Activated CD4-positive, alpha-beta T cell treated with anti-CD3 and anti-CD28 coated beads, Interleukin-2, amount 50 U/mL, for 24 hours (primary cell): ENCODE measurements at places on chromosomes 2 and 18.
A peak's percentile ranks its signal among the peaks of the same experiment; 100 is the strongest.

DNA sequence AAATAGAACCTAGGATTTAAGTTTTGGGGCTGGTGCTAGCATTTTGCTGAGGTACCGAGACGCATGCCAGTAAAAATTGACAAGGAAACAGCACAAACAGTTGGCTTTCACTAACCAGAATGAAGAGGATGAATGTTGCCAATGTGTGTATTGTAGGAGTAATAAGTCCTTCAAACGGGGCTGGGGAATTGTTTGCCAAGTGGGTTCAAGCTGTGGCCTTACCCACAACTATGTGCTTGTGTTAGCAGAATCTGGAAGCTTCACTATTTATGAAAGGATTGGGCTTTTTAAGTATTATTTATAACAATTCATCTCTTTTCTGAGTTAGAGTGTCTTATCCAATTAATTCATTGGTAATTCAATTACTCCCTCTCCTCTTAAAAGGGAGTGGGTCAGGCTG, 15.0 kb upstream of the KIF5C start:
- no peak for DNase-seq

GRCh38 chr2:55934337-55934736, 10.8 kb upstream of the EFEMP1 start:
- no peak for DNase-seq

GRCh38 chr2:117212562-117212961, 601.9 kb upstream of the DDX18 start:
- DNase-seq: no peak

GRCh38 chr18:58183226-58183625, 139.2 kb downstream of the NEDD4L start:
- DNase-seq: no peak

- DNase-seq: no peak
These were observed 361.8 kb upstream of the MEIS1 start for GRCh38 chr2:66073172-66073571.

DNA sequence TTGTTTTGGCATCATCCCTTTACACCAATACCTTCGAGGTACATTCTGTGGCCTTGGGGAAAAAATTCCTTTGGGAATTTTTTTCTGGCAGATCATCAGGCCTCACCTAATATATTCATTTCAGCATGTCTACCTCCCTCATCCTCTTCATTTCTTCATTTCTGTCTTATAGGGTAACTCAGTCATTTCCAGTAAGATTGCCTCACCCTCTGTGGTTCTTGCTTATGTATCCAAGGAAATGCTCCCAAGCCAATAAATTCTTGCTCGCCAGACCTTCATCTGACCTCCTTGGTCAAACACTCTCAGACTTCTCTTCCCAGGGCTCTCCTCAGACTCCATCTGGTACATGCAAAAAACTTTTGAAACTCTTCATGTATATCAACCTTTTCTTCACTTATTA, 265.6 kb downstream of the TMX3 start:
- no peak for DNase-seq

- DNase-seq: no peak
These were observed 217.5 kb downstream of the GPD2 start for GRCh38 chr2:156653675-156654074.

DNA sequence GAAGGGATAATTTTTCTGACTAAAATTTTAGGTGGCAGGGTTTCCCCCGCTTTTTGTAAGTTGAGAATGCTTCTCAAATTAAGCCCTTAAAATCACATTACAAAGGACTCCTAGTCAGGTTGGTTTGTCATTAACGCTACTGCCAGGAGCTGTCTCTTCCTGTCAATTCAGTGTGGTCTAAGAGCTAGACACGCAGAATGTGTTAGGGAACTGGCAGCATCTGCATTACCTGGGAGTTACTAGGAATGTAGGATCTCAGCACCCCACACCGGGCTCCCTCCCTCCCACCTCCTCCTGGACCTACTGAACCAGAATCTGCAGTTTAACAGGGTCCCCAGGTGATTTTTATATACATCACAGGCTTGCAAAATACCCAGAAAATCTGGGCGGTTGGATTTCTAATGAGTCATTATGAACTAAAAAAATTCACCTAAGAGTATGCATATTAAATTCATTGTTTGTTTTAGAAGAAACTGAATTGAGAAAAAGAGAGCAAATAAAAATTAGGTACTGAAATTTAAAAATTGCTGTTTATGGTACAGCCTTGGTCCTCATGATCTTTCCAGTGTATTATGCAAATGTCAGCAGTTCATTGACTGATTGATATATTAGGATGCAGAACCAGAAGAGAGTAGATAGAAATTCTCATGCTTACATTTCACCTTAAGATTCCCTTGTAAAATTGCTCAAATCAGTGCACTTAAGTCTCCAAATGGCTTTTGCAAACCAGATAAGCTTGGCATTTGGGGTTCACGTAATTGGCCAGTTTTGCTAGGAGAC, 130.9 kb upstream of the ITGA6 start:
- no peak for DNase-seq

DNA sequence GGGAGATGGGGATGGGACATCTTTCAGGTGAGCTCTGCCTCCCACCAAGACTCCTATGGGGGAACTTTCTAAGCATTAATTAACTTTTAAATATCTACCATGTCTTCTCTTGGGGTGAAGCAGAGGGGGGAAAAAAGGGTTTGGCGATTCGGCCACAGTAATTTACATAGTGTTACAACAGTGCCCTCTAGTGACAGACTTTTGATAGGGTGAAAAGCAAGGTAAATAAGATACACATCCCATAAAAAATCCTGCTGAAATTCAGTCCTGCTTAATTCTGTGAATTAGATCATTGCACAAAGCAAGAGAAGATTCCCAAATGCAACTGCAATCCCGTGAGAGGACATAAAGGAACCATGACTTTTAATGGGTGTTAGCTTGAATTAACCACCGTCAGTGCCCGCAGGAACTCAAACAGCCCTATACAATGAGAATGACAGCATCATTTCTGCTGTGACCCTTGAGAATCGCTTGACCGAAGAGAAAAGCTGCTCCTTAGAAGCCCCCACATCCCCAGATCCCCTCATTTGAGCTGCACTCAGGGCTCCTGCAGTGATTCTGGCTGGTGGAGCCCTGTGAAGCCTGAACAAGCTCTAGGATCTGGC, 32.8 kb downstream of the FAM124B start:
- peak; percentile 30 for DNase-seq

GRCh38 chr18:9048236-9048635, 54.3 kb upstream of the NDUFV2 start:
- DNase-seq: no peak

DNA sequence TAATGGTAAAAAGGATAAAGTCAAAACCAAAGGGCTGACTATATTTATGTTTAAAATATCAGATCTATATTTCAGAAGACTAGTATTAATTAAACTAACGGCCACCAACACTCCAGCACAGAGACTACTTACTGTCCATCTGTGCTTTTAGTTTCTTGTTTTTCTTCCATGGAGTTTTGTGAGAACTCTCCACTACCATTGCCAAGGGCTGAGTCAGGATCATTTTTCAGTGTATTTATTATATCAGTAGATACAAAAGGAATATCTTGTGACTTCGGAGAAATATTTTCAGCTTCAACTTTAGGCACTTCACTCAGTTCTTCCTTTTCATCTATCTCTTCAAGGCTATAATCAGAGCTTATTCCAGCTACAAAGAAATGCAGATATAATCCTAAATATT, 79.1 kb upstream of the GRB14 start:
- no peak for DNase-seq

- no peak for DNase-seq
These were observed 109.8 kb downstream of the TACR1 start for GRCh38 chr2:75089471-75089870.

DNA sequence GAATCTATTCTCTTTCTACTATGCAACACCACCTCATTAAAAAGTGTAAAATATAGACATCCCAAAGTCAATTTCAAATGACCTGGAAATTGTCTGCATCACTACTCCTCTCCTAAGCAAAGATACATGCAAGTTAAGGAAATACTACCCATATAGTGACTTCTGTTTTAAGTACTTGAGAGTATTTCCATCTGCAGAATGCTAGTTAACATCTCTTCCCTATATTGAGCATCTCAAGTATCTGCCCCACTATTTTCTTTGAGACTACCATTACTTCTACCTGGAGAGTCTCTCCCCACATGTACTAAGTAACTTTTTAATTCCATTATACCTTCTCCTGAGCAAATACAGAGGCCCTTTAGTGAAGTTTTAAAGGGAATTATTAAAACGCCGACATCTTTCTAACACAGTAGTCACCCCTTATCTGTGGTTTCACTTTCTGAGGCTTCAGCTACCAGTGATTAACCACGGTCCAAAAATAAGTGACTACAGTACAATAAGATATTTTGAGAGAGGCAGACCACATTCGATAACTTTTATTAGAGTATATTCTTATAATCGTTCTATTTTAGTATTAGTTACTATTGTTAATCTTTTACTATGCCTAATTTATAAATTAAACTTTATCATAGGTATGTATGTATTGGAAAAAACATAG, 21.8 kb downstream of the CWC22 start:
- DNase-seq: no peak

DNA sequence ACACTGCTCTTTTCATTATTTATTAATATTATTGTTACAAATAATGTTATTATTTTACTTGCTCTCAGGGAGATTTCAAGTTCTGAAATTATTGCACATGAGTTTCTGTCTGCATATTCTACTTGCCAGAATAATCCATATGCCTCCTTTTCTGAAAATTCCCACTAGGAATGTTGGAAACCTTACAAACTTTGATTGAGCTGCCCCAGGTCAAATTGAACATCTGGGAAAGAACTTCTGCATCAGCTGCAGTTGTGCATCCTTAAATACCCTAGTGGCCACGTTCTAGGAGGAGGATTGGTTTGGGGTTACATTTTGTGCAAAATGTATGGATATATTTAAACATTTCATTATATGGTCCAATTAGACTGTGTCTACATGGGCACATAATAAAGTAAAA, 1302.7 kb upstream of the PIK3C3 start:
- DNase-seq: no peak

DNA sequence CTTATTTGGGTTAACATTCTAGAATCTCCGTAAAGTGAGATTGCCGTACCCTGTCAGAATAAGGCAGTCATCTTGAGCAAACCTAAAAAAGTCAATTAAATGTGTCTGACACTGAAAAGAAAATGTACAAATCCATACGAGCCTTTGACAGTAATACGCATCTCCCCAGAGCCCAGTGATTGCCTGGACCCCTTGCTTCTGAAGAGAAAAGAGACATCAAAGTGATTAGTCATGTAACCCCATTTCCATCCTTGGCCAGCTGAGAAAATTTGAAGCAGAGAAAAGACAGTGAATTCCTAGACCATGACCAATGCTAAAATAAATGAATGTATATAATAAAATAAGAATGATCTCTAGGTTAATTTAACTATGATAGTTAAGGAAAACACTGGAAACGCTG, 1499.4 kb downstream of the SUCLG1 start:
- no peak for DNase-seq

GRCh38 chr2:9213477-9214051, 7.0 kb downstream of the ASAP2 start:
- DNase-seq: no peak

- no peak for DNase-seq
These were observed 48.2 kb downstream of the KCMF1 start for GRCh38 chr2:85019121-85019520.
